ENCODE measurements at places on chromosomes 6 and 20.

GRCh38 chr6:114559419-114559818, 216.6 kb upstream of the HS3ST5 start:
- DNase-seq, result no peak

GRCh38 chr6:45533386-45533785, 155.7 kb upstream of the SUPT3H start:
- DNase-seq, result peak; percentile 23

DNA sequence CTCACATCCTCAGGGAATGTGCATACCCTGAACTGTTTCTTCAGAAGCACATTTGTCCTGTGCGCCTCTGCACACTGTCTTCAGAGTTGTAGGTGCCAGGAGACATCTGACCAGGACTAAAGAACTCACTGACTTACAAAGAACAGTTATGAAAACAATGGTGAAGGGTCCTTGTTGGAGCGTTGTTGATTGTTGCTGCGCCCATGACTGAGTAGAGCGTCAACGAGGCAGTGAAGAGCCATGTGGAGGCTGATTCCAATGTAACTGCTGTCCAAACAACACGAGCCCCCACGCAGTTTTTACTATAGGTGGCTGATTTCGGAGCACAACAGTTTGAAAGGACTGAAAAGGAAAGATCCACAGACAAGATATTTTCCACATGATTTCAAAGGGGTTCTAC, 380.3 kb downstream of the CDH26 start:
- no peak for DNase-seq

DNA sequence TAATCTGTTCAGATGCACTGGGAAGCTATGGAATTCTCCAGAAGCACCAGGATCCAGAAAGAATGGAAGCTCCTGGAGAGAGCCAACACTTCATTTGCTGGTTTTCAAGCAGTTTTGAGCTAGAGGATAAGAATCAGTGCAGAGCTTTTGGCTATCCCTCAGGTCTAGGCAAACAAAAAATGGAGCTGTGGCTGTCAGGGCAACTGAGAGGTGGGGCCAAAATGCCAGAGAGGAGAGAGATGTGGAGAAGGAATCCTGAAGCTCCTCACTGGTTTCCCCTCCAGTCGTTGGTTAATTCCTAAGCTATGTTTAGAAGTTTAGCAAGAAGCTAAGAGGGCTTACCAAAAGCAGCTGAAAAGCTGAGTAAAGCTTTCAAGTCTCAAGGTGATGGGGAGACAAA, 294.2 kb upstream of the JARID2 start:
- DNase-seq, result no peak

DNA sequence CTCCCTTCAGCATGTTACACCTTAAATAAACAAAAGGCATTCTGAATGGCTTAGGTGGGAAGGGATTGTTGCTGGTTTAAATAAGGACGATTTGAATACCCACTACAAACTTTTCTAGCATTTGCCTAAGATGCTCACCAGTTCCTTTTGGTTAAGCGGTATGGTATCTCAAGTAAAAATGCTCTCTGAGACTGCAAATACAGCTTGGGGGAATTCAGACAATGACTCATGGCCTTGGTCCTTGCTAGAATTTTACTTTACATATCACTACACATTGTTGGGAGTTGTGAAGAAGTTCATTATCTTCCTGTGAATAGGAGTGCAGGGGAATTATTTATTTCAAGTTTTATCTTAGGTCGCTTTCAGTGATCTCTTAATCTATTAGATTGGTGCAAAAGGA, 670.7 kb downstream of the UTRN start:
- no peak for DNase-seq

DNA sequence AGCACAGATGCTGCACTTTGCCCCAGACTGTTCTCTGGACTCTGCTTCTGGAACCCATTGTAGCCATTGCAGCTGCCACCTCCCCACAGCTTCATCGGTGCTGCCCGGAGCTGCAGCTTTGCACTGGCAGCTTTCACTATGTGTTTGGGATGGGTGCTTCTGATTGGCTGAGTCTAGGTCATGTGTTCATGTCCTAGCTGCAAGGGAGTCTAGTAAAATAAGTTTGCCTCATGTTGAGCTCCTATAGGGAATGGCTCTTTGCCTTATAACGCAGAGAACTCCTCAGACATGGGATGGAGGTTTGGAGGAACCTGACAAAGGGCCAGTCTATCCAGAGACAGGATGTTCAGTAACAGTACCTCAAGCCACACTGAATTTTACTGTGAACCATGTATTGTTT, 268.0 kb downstream of the BMP7 start:
- DNase-seq, result no peak

DNA sequence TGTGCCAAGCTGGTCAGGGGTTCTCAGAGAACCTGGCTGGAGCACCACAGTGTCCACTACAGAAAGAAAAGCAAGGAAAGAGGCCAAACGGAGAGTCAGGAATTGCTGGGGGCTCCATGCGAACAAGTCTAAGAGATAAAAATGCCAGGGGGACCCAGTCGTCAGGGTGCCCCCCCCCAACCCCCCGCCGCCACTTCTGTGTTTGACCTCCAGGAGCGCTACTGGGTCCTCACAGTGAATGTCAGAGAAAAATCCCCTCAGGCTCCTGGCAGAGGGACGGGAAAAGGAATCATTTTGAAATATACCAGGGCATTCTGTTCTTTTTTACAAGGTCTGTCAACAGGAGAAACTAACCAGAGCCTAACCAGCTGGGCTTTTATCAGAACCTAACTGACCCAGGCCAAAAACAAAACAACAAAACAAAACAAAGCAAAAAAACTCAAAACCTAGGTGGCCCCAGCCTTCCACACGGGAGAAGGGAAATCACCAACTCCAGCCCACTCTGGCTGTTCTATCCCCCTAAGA, 17.9 kb upstream of the NELFCD start:
- no peak for DNase-seq

DNA sequence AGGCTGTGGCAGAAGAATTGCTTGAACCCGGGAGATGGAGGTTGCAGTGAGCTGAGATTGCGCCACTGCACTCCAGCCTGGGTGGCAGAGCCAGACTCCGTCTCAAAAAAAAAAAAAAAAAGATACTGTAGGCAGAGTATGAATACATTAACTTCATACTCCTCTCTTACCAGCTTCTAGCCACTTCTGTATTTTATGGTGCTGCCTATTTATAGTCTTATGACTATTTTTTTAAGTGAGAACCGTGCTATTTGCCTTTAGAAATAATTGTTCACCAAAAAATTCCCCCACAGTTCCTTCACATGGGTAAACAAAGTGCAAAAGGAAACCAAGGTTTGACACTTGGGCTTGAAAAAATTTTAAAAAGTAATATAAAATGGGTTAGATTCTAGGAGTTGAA, 1.5 kb upstream of the SNRNP48 start:
- DNase-seq, result no peak

DNA sequence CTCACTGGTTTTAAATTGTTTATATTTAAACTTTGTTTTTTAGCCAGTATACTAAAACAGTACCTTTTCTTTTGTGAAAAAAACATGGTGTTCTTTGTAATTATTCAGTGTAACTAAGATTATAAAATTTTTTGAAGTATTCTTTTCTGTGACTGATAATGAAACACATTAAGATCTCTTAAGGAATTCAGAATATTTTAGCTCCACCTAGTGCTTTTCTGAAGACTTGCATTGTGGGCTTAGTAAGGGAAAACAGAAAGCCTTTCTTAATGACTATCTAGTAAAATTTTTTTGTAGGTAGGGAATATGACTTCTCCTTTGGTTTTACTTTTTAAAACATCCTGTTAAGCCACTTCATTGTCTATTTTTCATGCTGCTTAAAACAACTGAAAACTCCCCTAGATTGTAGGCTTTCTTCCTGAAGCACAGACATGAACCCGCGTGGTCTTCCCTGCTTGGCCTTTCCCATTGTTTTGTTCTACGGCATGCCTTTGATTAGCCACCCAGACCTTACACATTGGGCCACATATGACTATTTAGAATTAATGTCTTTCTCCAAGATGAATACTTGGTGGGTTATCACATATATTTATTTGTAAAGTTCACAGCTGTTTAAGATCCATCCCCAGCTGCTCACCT, 72.1 kb downstream of the AFDN start:
- DNase-seq, result peak; percentile 80

- DNase-seq, result no peak
These were observed 1.2 kb downstream of the ANGPT4 start for GRCh38 chr20:914727-915498.

GRCh38 chr6:36132246-36132895, 2.1 kb downstream of the MAPK13 start:
- DNase-seq, result no peak

- DNase-seq, result no peak
These were observed 468.5 kb downstream of the KIF16B start for GRCh38 chr20:16104783-16105182.

GRCh38 chr6:52985228-52985627, 9.9 kb downstream of the GSTA4 start:
- no peak for DNase-seq

GRCh38 chr20:47662483-47663353, 122.6 kb downstream of the SULF2 start:
- no peak for DNase-seq

- no peak for DNase-seq
These were observed 13.8 kb downstream of the SYTL3 start for GRCh38 chr6:158663625-158664165.

- DNase-seq, result no peak
These were observed 37.4 kb upstream of the FAM83C start for GRCh38 chr20:35329435-35330139.

DNA sequence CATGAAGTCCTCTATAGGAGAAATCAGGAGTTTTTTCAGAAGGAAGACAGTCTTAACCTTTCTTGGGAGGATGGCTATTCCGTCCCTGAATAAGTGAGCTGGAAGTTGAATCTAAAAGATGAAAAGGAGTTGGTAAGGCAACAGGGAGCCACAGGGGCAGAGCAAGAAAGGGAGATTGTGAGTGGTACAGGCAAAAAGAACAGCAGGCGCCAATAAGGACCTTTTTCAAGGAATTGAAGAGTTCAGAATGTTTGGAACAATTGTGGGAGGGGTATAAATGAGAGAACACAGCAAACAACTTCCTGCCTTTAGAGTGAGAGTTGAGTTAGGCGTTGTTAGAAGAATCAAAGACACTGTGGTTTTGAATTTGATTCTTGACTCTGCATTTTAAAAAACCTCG, 1003.7 kb downstream of the EPHA7 start:
- no peak for DNase-seq

- DNase-seq, result peak; percentile 45
These were observed 52.4 kb downstream of the SYNJ2 start for GRCh38 chr6:158033751-158034702.

GRCh38 chr20:42313704-42314103, 695.5 kb upstream of the CHD6 start:
- DNase-seq, result no peak

DNA sequence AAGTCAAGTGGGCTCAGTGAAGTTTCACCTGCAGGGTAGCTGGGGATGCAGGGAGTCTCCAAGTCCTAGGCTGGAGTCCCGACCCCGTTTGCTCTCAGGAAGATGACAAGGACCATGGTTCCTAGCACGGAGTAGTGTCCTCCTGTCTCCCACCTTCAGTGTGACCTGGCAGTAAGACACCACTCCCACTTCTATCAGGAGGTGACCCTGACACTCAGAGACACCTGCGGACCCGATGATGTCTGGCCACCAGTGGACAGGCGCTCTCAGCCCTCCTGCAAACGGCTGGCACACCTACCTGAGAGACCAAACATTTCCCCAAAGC, 1.1 kb downstream of the SOD2 start:
- no peak for DNase-seq

DNA sequence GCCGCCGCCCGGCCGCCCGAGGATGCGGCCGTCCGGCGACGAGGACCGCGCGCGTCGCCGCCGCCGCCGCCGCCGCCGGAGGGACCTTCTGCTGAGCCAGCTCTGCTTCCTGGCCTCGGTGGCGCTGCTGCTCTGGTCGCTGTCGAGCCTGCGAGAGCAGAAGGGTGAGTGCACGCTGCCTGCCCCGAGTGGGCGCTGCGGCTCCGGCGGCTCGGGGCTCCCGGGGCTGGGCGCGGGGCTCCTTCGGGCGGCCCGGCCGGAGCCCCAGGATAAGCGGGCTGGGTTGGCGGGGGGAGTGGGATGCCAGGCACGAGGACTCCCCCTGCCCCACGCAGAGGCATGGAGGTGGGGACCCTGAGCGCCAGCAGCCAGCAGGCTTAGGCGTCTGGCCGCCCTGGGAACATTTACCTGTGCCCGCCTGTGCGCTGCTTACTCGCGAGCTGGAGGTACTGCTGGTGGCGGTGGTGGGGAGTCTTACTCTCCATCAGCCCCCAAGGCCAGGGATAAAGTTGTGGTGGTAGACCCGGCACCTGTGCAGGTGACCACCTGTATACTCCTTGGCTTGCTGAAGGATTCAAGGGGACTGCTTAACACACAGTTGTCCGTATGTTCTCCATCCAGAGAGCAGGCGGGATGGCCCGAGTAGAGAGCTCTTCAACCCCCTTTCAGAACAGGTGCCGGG, 520 bp downstream of the SLC24A3 start:
- peak; percentile 44 for DNase-seq

GRCh38 chr6:112237066-112237465, 17.3 kb downstream of the LAMA4 start:
- DNase-seq, result no peak

GRCh38 chr20:1204113-1204512, 859 bp downstream of the C20orf202 start:
- no peak for DNase-seq

- no peak for DNase-seq
These were observed 453.3 kb upstream of the NRSN1 start for GRCh38 chr6:23672737-23673136.

GRCh38 chr6:593907-594212, 63.0 kb downstream of the HUS1B start:
- DNase-seq, result no peak

DNA sequence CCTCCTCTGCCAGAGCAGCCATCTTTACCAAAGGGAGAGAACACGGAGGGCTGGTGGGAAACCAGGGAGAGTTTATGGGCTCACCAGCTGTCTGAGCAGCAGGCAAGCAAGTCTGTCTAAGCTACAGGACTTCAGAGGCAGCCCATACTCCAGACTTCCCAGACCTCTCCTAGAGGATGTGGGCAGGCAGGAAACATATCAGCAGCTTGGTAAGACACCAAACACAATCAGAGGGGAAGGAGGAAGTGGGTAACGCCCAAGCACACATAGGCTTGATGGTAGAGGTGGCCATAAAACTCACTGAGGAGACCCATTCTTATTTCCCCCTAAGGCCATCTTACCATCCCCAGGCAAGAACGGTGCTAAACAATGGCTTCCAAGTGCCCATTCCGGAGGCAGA, 143.1 kb upstream of the ARID1B start:
- DNase-seq, result no peak
